ENCODE measurements at places on chromosomes 12 and 14. TPM values are rescaled to one million over a fixed set of nuclear protein-coding genes. Genes with fewer than 3 reads are reported as not detected.

Gene KRT78
- not detected for total RNA-seq

Gene ZDHHC22
- total RNA-seq: not detected

Gene AQP6
- total RNA-seq: not detected

Gene ADSS1
- total RNA-seq: 1.8 TPM

Gene OR4K2
- total RNA-seq: not detected

Gene RNASE2
- not detected for total RNA-seq

Gene LRP1
- total RNA-seq: 47.4 TPM

Gene TAS2R8
- total RNA-seq: not detected

Gene CD163L1
- total RNA-seq: 0.36 TPM

Gene SERPINA9
- total RNA-seq: not detected

Gene DPY19L2
- 9.3 TPM for total RNA-seq

Gene KRT73
- total RNA-seq: not detected

Gene BRI3BP
- 20.4 TPM for total RNA-seq

Gene LRIG3
- 14.7 TPM for total RNA-seq

Gene ASB2
- total RNA-seq: 1.5 TPM

Gene CLEC4E
- not detected for total RNA-seq

Gene KRT79
- not detected for total RNA-seq

Gene IFNG
- not detected for total RNA-seq
